T-cell (primary cell): ENCODE measurements at places on chromosomes 2 and 18.

DNA sequence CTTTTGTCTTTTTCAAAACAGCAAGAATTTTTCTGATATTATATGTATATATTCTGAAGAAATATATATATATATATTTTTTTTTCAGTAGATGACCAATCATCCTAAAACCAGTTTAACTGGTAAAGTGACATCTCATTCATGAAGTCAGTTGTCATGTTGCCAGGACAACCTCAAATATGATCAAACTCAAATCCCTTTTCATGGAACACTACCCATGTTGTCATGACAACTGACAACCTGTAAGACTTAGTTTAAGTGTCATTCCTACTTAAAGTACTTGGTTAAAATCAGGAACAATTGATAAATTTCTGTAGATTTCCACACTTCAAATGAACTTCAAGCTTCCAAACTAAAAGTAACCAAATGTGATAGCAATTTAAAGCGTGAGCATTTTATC lies 101.8 kb upstream of the ERBB4 start:
- no peak overlapping the region for H3K27ac ChIP-seq
- H3K36me3 ChIP-seq = no peaks in the 10 kb centered on the region
- no peak overlapping the region for H3K4me3 ChIP-seq
- no peaks in the 10 kb centered on the region for H3K27me3 ChIP-seq
- H3K4me1 ChIP-seq = no peaks in the 10 kb centered on the region

DNA sequence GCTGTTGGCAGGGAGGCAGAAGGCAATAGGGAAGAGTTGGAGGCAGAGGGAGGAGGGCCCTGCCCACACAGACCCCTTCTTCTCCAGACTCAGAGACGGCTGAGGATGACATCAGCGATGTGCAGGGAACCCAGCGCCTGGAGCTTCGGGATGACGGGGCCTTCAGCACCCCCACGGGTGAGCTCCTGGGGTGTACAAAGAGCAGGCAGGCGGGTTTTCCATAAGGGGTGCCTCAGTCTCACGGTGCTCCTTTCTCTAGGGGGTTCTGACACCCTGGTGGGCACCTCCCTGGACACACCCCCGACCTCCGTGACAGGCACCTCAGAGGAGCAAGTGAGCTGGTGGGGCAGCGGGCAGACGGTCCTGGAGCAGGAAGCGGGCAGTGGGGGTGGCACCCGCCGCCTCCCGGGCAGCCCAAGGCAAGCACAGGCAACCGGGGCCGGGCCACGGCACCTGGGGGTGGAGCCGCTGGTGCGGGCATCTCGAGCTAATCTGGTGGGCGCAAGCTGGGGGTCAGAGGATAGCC lies 10.0 kb downstream of the SPEG start:
- H3K27ac ChIP-seq = no peak overlapping the region
- no peak for DNase-seq
- no peaks in the 10 kb centered on the region for H3K36me3 ChIP-seq
- H3K4me3 ChIP-seq = no peak overlapping the region

GRCh38 chr18:2510416-2510815 lies 60.9 kb downstream of the METTL4 start:
- H3K27me3 ChIP-seq = no peaks in the 10 kb centered on the region
- DNase-seq = no peak
- no peaks in the 10 kb centered on the region for H3K4me1 ChIP-seq

GRCh38 chr18:7242926-7243325 lies 12.0 kb downstream of the LRRC30 start:
- no peak overlapping the region for H3K4me3 ChIP-seq
- no peaks in the 10 kb centered on the region for H3K27me3 ChIP-seq
- H3K36me3 ChIP-seq = no peaks in the 10 kb centered on the region
- no peak overlapping the region for H3K27ac ChIP-seq
- H3K4me1 ChIP-seq = no peaks in the 10 kb centered on the region

- no peak overlapping the region for H3K4me3 ChIP-seq
- H3K27ac ChIP-seq = no peak overlapping the region
- no peaks in the 10 kb centered on the region for H3K4me1 ChIP-seq
- H3K36me3 ChIP-seq = no peaks in the 10 kb centered on the region
Measured at GRCh38 chr2:162422894-162423293, 79.0 kb downstream of the GCA start.

DNA sequence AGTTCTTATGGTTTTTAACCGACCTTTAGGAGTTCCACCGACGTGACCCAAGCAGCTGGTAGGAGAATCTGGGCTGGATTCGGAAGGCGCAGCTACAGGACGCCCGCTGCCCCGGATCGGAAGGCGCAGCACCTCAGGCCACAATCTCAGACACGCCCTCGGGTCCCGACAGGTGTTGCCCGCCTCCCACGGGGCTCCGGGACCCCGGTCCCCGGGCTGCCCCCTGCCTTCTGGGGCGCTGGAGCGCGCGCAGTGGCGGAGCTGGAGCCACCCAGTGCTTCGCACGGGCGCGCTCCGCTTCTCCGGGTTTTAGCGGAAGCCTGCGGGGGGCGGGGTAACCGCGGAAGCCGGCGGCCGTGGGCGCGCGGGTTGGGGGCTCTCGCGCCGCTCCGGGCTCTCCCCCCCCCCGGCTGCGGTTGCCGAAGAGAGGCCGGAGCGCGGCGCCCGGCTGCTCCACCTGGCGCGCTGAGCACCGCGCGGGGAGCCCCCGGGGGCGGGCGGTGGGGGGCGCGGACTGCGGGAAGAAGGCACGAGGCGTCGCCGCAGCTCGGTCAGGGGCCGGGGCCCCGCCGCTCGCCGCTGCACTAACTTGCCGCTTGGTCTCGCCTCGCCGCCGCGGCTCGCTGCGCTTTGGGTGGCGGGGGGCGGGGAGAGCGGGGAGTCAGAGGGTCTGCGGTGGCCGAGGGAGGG lies 718.8 kb downstream of the DPP10 start:
- H3K36me3 ChIP-seq = no peaks in the 10 kb centered on the region
- peak overlapping the region; percentile 59 for H3K4me3 ChIP-seq
- H3K4me1 ChIP-seq = no peaks in the 10 kb centered on the region
